ENCODE measurements at places on chromosomes 6 and 20. TPM values are rescaled to one million over a fixed set of nuclear protein-coding genes. Genes with fewer than 3 reads are reported as not detected.

GRCh38 chr6:9620263-9620662 lies 794.6 kb downstream of the TFAP2A start:
- DNase-seq: no peak

GRCh38 chr6:18148304-18149025 lies 6.4 kb downstream of the TPMT start:
- DNase-seq: no peak

- no peak for DNase-seq
Measured at GRCh38 chr6:157224951-157225574, 98.3 kb downstream of the TMEM242 start.

- DNase-seq: no peak
Measured at GRCh38 chr6:119934816-119935215, 585.3 kb upstream of the MAN1A1 start.

DNA sequence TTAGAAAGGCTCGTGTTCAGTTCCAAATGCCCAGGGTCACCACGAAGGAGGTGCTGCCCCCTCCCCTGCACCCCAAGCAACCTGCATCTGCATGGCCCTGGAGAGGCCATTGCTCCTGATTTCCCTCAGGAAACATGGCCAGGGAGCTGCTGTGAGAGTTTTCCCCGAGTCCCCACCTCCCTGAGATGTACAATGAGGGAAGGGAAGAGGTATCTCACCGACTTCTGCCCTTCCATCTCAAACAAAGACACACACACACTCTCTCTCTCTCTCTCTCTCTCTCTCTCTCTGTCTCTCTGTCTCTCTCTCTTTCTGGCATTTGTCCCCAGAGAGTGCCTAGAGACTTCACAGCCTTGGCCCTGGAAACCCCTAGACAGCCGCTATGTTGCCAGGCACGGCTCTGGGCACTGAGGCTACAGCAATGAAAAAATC lies 120.4 kb downstream of the MRPL14 start:
- no peak for DNase-seq

GRCh38 chr20:2300420-2300819 lies 4.6 kb downstream of the TGM3 start:
- no peak for DNase-seq

DNA sequence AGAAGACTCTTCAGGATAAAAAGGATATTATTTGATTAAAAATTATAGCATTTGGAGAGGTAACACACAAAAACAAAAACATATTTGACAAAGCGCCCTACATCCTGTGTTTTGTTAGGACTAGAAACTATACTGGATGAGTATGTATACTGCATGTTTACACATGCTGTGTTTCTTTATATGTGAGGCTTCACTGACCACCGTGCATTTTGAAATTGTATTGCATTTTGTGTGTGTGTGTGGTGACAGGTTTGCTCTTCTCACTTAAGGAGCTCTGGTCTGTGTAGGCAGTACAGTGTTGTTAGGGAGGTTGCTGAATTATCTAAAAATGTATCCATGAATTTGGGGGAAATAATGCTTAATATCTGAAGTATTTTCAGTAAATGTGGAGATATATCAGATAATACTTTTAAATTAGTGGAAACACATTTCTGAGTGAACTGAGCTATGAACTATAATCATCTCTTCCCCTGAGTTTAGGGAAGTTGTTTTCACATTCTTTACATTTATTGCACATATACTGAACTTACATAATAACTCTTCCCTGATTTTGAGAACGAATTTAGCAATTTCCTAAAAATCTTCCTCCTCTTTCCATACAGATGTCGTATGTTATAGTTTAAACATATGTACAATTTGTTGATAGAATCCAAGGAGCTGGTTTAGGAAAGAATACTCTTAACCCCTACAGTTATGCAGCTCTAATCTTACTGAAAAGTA lies 43.3 kb downstream of the TMEM170B start:
- DNase-seq: no peak

- DNase-seq: no peak
Measured at GRCh38 chr6:143007646-143008045, 53.0 kb upstream of the AIG1 start.

GRCh38 chr6:149362289-149362688 lies 37.8 kb upstream of the SUMO4 start:
- no peak for DNase-seq

DNA sequence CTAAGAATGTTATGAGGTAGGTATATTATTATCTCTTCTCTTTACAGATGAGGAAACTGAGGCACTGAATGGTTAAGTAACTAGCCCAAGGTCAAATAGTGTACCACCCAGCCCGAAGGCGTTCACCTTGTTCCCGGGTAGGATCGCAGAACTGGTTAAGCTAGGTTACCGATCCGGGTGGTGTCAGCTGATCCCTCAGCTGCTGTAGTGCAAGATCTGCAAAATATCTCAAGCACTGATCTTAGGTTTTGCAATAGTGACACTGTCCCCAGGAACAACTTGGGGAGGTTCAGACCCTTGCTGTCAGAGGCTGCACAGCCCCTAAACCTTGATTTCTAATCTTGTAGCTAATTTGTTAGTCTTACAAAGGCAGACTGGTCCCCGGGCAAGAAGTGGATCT lies 28.1 kb downstream of the SLC52A3 start:
- no peak for DNase-seq

DNA sequence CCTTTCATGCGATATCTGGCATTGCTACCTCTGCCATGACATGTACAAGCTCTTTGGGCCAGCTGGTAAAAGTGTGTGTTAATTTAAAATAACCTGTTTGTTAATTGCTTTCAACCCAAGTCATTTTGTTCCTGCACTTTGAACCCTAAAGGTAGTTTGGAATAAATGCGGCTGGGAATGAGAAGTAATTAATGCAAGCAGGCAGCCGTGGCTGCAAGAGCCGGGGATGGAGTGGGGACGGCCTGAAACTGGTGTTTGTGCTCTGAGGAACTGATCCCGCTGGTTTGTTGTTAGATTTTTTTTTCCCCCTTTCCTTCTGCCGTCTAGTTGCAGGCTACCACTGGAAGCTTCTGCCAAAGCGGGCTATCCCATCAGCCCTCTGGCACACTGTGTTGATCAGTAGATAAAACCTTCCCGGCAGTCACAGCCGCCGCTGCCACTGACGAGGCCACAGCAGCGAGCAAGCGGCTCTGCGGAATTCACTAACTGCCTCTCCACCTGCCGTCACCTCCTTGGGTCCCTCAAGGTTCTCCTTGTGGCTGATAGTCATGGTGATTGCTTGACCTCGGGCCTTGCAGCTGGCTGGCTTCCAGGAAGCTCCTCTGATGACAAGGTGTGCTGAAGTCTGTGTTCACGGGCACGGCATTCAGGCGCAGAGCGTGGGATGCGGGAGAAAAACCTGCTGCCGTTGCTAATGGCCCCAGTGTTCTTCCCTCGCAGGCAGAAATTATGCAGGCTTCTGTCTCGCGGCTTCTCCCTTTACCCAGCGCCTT lies 315.9 kb downstream of the TFAP2A start:
- DNase-seq: no peak

- DNase-seq: no peak
Measured at GRCh38 chr6:149924933-149925252, 2.0 kb upstream of the RAET1G start.

- DNase-seq: no peak
Measured at GRCh38 chr6:142613981-142614380, 312.2 kb downstream of the ADGRG6 start.

WFDC12 gene
- not detected for total RNA-seq

TMEM239 gene
- total RNA-seq: not detected

LHFPL5 gene
- total RNA-seq: not detected

TFAP2B gene
- total RNA-seq: 0.22 TPM

TFAP2C gene
- total RNA-seq: 2.1 TPM

DEFB132 gene
- total RNA-seq: not detected

SIGLEC1 gene
- total RNA-seq: 33.9 TPM

FOXP4 gene
- total RNA-seq: 13.8 TPM

SLC24A3 gene
- 1.8 TPM for total RNA-seq

SPATS1 gene
- total RNA-seq: not detected
